ENCODE measurements at places on chromosomes 2 and 18.

DNA sequence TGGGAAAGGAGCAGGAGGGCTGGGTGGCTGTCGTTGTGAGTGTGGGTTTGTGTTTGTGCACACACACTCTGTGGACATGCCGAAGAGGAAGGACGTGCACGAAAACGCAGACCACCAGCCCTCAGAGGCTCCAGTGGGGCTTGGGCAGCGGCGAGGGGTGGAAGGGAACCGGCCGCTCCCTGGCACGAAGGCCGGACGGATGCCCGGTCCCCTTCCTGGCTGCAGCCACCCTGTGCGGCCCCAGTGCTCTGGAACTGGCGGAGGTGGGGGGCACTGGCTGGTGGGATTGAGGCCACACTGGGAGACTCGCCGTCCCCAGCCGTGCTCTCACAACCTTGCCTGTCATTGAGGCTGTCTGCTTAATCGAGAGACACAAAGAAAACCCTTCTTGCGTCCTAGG is 852.6 kb upstream of the SALL3 start:
- no peak for DNase-seq

DNA sequence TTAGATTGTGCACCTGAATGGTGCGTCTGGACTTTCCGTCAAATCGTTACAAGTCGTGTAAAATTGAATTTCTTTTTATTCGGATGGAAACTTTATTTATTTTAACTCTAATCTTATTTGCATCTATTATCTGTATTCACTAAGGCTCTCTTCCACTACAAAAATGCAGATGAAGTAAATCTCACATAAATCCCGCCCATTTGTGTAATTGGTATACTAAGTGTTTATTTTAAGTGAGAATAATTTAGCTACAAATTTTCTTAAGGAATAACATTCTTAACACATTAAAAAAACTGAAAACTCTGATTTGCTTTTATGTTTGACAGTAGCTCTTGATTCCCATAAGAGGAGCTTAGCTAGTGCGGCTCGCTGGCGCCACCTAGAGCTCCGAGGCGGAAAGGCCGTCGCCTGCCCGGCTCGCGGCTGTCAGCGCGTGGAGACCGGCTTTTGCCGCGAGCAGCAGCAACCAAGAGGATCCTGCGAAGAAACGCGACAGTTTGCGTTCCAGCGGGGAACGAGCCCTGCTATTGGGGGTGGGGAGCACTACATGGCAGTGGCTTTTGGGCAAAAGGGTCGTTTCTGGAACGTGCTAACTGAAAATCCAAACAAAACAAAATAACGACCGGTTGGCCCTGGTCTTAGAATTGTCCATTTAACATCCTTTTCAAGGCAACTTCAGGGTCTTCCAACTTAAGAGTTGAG is 6.7 kb downstream of the SP9 start:
- DNase-seq = peak; percentile 75

GRCh38 chr18:30960661-30961060 is 81.9 kb downstream of the DSC3 start:
- no peak for DNase-seq

GRCh38 chr2:170408461-170409163 is 230.7 kb downstream of the MYO3B start:
- no peak for DNase-seq

- no peak for DNase-seq
These were observed 71.9 kb upstream of the GALNT5 start for GRCh38 chr2:157185476-157186227.

DNA sequence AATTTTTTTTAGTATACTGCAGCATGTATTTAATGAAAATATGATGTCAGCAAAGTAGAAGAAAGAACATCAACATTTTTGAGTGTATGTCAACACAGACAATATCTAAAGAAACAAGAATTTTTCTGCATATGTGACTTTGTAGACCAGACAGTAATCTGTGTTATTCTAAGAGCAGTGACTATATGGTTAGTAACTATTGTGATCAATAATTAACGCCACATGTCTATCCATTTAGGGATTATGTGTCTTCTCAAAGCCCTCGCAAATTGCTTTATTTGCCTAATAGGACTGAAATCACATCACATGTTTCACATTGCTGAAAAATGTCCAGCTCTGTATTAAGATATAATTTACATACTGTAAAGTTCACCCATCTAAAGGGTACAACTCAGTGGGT is 107.8 kb downstream of the GFPT1 start:
- DNase-seq = no peak

DNA sequence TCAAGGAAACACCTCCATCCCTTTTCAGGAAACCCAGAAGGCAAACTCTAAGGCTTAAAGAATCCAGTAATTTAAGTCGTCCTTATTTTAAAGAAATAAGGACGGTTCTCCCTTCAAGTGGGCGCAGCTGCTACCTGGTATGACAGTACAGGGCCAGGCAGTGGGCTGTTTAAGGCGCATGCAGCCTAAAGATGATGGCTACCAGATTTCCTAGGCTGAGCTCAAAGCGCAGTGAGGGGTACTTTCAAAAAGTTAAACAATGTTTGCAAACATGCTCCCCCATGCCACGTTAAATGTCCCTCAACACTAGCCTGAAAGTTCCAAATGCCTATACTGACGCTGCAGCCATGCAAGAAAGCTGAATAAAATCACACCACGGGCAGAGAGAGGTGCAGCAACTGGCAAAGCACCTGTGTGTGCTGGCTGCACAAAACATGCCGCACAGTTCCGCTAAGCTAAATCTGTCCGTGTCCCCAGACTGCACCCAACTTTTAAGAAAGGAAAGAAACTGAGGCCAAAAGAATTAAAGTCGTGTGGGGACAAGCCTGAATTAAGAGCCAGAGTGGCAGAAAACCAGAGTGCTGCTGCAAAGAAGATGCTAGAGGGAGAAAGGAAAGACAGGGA is 583 bp downstream of the HIBCH start:
- no peak for DNase-seq

DNA sequence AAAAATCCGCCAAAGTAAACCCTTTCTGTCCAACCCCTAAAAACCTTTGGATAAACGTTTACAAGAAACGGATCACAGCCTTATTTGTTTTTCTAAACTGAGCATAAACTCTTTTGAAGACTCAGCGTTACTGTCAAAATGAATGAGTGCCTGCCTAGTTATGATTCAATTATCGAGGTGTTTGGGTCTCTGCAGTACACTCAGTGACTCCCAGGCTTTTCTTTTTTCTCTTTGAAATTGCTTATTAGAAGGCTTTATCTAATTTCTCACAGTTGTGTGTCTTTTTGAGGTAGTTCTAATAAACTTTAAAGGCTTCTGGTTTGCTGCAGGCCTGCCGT is 663 bp downstream of the RHBDD1 start:
- DNase-seq = no peak

DNA sequence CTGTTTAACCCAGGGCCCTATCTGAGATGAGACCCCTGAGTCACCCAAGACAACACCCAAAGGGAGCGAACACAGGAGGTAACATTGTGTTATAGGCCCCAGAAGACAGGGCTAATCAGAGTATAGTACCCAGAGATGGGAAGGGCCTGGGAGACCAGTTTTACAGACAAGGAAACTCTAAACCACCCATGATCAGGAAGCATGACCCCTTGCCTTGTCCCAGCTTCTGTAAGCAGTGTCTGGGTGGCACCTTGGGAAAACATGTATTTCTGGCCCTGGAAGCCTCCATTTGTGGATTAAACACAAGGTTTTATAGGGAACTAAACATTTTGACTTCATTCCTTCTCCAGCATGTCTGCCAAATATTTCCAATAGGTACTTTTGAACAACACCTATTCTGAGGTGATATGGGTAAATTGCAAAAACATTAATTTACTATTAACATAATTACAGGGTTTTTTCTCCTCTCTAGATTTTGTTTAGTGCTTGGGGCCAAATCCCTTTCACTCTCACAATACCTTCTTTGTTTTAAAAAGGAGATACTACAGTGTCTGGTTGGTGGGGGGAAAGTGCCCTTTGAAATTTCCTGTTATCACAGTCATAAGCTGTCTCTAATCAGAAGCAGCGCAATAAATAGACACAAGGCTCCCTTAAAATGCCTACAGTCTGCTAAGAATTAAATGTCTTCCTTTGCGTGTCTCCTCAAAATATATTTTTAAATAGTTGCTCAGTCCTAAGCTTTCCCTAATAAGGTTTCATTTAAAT is 341.1 kb downstream of the BCL11A start:
- DNase-seq = no peak

DNA sequence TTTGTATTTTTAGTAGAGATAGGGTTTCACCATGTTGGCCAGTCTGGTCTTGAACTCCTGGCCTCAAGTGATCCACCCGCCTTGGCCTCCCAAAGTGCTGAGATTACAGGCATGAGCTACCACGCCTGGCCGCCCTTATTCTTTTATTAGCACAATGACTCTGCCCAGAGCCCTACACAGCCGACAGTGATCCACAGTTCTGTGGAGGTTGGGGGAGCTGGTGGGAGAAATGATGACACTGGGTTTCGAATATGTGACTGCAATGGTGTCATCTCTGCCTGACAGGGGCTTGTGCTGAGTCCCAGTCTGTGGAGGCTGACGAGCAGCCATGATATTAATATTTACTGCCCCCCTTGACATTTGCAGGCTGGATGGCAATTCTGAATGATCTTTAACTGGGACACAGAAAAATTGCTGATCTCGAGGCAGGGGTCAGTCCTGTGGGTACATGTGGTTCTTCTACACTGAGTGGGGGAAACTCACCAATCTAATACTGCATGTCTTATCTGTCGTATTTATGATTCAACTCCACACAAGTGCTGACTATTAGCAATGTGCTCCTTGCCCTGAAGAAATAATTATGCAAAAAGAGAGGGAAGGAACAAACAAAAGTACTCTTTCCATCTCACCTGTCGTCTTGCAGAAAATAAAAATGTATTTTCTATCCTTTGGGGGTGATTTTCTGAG is 6.3 kb upstream of the CTAGE1 start:
- no peak for DNase-seq

- DNase-seq = no peak
These were observed 47.3 kb downstream of the LDLRAD4 start for GRCh38 chr18:13265911-13266217.

DNA sequence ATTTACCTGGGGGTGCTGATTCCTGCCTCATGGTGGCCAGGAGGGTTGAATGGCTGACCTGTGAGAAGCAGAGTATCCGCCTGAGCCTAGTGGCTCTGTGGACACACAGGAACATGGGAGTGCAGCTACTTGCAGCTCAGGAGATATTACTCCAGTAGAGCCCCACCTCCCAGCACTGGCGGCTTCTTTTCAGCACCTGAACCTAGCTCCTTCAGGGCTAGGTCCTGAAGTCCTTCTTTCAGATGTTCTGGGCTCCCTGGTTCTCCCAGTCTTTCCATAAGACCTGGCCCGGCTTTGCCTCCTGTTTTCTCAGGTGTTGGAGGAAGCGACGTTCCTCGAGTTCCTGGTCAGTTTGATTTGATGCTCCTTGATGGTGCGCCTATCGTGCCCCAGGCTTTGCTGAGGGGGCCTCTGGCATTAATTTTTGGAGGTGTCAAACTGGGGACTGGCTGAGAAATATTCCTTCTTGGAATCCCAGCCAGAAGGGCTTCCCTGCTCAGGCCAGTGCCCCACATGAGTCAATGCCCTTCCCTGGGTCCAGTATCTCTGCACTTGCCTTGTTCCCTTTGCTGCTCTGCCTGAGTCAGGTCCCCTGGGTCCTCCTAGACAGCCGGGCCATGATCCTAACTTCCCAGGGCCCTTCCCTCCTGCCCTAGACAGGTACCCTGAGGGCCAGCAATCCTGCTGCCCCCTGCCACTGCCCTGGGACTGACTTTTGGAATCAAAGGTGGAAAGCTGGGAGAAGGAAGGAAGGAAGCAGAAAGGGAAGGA is 110.7 kb upstream of the HAAO start:
- DNase-seq = no peak

DNA sequence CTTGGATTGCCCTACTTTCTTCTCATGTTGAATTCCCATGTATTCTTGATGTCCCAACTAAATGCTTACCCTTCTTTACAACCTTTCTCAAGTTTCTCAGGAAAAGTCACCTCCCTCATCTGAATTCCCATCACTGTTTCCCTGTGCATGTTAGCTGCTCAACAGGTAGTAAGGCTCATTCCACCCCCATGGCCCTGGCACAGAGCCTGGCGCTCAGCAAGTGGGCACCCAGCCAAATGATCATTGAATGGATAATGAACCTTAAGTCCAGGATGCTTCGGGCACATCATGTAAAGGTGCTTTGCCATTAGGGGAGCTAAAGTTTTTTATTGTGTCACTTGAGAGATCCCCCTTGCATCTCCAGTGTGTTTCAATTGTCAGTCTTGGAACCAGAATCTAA is 124.0 kb downstream of the PKP4 start:
- DNase-seq = no peak

DNA sequence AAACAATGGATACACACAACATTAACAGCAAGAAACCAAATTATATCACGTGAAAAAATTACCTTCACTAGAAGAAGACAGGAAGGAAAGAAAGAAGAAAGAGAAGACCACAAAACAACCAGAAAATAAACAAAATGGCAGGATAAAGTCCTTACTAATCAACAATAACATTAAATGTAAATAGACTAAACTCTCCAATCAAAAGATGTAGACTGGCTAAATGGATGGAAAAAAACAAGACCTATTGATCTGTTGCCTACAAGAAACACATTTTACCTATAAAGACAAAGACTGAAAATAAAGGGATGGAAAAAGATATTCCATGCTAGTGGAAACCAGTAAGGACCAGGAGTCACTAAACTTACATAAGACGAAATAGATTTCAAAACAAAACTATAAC is 167.0 kb upstream of the ZC3H15 start:
- no peak for DNase-seq

DNA sequence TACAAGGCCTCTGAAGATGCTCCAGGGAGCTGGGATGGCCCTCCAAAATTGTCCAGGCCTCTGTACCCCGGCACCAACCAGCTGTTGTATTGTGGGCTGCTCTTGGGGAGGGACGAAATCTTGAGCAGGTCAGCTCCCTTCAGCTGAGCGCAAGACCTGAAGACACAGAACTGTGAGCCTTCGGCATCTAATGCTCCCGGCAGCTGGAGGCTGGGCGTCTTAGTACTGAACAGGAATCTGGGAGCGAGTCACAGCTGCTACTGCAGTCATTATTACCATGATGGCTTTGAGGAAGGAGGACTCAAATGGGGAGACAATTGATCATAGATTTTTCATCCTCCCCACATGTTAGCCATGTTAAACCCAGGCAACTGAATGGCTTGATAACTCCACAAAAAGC is 83.0 kb upstream of the LTBP1 start:
- no peak for DNase-seq

DNA sequence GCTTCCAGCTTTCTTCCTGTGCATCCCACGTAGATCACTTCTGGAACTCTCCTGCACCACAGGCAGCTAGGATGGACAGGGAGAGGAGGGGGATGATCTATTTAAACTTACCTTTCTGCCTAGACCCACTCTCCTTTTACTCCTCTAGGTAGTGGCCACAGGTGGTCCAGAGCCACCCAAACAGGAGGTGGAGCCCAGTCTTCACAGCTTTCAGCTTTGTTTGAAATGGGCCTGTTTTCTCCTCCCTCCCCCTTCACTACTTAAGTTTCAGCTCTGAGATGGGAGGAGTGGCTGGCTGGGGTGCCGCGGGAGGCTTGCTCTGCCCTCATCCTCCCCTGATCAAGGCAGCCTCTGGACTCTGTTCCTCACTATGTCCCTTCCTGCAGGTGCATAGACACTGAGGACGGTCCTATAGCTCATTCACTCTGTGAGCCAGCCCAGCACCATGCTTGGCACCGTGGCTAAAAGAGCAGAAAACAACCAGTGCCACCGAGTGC is 12.6 kb upstream of the CELF4 start:
- no peak for DNase-seq
